ENCODE measurements at places on chromosomes 6 and 20.

GRCh38 chr6:165767228-165767627 lies 104.2 kb upstream of the PDE10A start:
- DNase-seq, result no peak

- no peak for DNase-seq
These were observed 153.9 kb upstream of the RAB32 start for GRCh38 chr6:146389740-146390139.

DNA sequence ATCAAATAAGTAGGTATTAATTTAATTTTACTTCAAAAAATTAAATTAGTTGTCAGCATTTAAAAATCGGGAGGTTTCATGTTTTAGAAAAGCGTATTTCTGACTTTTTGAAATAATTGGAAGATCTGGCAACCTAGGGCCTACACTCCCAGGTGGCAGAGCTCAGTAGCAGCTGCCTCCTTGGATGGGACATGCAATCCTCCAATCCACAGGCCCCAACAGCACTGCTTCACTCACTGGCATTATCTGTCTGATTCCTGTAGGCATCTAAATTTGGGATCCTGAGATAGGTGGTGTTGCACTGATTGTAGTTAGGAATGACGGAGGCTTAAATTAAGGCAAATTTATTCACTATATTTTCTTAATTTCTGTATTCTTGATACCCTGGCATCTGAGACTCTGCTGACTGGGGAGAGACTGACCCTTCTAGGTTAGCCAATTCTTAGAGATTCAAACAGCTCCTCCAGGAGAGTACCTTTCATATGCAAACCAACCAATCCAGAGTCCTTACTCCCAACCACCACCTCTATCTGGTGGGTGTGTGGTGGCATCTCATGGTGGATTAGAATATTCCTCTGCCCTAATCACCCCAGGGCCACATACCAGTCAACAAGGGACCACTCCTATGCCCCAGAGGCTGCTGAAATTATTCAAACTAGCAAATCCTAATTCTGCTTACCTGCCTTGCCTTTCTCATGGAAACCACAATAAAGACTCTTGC lies 146.6 kb upstream of the GLP1R start:
- no peak for DNase-seq

DNA sequence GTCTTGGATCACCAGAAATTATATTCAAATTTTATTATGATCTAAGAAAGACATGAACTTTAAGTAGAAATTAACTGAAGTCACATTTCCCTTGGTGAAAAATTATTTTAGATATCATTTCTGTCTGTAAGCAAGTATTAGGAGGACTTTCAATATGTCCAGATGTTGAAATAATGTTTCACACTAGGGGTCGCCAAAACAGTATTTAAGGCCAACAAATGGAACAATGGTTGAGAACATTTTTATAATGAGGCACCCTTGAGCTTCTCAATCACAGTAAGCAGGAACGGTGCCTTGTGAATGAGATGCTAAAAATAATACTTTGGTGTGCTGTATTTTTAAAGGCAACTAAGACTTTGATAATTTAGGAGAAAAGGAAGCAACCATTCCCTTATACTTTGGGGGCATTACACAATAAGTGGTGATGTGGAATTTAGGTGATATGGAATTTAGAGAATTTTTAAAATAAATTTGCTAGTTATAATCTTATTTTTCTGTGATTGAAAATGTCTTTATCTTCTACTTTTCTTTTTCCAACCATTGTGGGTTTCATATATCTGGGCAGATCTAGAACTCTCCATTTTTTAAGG lies 9.6 kb upstream of the SF3B5 start:
- DNase-seq, result peak; percentile 44

GRCh38 chr20:10581823-10582222 lies 92.0 kb downstream of the JAG1 start:
- no peak for DNase-seq
